ENCODE measurements at places on chromosomes 6 and 20.

GRCh38 chr6:134669485-134669884 is 280.4 kb downstream of the ALDH8A1 start:
- no peak for DNase-seq

DNA sequence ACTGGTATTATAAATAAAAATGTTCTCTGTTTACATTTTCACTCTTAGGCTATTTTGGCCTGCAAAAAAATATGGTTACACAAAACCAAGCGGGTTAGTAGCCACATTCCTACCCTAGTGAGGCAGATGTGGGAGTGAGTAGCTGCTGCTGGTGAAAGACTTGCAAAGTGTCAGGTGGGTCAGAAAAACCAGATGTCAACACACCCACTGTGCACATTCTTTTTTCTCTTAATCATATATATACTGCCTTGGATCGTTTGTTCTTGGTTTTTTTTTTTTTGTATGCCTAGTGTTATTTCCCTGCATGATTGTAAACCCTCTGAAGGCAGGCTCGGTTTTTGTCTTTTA is 68.0 kb upstream of the TFB1M start:
- no peak for DNase-seq

- DNase-seq: no peak
These were observed 64.3 kb upstream of the PRSS16 start for GRCh38 chr6:27183060-27183832.

GRCh38 chr20:11170565-11170964 is 496.8 kb upstream of the JAG1 start:
- no peak for DNase-seq

DNA sequence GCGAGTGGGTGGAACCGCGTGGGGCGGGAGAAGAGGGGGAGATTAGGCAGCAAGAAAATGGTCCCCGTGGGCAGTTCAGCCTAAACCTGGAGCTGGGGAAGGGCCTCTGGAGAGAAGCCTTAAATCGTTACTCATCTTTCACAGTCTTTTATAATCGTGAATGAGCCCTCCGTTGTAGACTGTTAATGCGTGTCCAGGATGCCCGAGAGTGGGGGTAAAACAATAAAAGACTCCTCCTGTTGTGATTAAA is 11.0 kb upstream of the ELOVL5 start:
- no peak for DNase-seq

GRCh38 chr6:79605061-79605460 is 26.1 kb upstream of the SH3BGRL2 start:
- DNase-seq: no peak

DNA sequence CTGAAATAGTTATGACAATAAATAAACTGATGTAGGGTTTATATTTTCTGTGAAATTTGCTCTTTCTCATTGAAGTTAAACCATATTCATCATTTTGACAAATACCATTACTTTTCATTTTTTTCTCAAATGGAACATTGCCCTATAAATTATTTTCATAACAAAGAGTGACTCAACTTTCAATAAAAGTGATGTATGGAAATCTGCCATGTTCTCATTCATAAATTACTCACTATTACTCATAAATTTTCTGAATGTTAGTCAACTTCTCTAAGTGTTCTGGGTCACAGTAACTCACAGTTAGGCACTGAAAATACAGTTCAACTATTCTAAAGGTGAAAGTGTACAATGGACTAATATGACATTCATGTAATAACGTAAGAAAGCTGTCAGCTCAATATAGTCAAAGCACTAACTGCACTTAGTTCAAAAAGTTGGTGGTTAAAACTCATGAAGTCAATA is 19.0 kb upstream of the STX11 start:
- no peak for DNase-seq

DNA sequence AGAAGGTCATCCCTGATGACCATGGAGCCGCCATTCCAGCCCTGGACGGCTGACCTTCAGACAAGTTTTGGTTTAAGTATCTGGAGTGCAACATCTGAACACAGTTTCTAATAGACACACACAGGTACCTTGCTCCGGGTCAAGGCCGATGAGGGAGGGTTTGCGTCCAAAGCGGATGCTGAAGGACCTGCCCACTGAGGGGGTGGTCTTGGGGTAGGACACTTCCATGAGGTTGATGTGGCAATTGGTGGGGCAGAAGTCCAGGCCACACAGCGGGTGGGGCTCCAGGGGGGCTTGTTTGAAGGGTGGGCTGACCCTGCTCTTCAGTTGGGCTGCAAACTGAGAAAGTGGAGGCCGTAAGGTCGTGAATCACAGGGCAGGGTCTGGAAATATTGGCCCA is 177.9 kb downstream of the PREX1 start:
- no peak for DNase-seq

DNA sequence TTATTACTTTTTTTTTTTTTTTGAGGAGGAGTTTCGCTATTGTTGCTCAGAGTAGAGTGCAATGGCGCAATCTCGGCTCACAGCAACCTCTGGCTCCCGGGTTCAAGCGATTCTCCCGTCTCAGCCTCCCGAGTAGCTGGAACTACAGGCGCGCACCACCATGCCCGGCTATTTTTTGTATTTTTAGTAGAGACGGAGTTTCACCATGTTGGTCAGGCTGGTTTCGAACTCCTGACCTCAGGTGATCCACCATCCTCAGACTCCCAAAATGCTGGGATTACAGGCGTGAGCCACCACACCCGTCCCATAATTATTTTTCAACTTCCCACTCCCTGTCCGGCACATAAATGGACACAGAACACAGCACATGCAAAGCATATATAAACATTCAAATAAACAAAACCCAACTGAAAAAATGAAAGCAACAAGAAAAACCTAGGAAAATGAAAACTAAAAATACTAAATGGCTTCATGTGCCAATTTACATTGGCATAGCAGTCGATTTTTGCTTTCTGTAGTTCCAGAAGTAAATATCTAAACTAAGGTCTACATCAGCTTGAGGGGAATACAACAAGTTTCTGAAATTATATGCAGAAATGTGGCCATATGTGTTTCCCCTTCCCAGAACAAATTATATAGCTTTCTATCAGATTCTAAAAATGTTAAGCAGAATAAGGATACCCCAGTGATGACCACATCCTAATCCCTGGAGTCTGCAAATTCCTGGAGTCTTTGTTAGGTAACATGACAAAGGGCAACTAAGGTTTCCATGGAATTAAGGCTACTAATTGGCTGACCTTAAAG is 113.9 kb downstream of the HFE start:
- DNase-seq: no peak

DNA sequence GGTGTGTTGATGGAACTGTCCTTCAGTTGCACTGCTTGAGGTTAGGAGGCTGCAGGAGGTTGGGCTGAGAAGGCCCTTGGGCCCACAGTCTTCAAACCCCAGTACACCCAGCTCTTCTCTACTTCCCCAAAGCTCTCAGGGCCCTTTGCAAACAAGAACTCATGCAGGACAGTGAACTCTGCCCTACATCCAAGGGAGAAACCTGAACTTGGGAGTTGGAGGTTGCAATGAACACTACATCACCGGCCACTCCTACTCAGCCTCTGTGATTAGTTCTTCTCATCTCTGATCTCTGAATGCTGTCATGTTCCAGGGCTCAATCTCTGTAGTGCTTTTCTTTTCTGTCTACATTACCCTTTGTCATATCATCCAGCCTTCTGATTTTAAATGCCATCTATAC is 148.5 kb upstream of the PDE7B start:
- no peak for DNase-seq

DNA sequence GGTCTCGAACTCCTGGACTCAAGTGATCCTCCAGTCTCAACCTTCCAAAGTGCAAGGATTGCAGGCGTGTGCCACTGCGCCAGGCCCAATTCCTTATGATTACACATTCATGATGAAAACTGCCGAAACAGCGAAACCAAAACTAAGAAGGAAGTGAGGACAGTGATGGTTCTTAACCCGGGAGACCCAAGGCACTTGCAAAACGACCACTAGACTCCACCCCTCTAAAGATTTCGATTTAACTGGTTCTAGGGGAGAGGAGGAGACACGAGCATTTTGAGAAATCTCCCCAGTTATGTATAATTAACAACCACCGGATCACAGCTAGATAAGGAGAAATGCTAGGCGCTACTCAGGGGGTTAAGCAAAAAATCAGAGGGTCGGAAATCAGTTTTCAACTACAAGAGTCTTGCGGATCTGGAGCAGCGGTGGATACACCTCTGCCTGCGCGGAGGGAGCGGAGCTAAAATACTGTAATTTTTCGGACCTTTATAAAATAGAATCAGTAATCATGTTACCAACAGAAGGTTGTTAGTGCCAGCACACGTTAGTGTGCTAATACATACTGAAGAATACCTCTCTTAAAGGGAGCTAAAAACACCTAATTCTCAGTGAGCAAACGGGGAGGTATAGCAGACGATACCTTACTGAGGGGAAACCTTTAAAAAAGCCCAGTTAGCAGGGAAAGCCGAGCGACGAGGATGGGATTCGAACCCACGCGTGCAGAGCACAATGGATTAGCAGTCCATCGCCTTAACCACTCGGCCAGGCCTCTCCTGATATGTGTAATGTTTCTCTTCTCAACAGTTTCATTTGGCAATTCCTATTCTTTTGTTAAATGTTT is 60.0 kb upstream of the BTN3A2 start:
- DNase-seq: peak; percentile 89

GRCh38 chr6:74976026-74976425 is 229.8 kb downstream of the COL12A1 start:
- DNase-seq: no peak

- DNase-seq: no peak
These were observed 26.7 kb downstream of the TNFAIP3 start for GRCh38 chr6:137893726-137894125.

DNA sequence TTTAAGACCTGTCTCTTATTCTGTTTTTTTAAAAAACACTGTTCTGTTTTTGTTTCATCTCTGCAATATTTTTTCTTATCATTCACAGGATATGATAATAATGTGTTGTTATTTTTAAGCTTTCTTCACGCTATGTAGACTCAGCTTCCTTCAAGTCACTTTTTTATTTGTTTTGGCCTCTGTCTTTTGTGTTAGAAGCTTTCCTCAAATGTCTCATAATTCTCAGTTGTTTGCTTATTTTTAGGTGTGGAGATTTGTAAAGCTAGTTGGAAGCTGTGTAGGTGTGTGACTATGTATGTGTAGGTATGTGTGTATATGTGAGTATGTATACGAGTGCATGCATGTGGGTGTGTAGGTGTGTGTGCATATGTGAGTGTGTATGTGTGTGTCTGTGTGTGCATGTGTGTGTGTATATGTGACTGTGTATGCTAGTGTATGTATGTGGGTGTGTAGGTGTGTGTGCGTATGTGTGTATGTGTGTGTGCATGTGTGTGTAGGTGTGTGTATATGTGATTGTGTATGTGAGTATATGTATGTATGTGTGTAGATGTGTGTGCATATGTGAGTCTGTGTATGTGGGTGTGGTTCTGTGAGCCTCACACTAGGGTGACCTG is 16.3 kb upstream of the VEGFA start:
- no peak for DNase-seq

- DNase-seq: no peak
These were observed 899.3 kb upstream of the MAP3K7 start for GRCh38 chr6:91486200-91486599.

DNA sequence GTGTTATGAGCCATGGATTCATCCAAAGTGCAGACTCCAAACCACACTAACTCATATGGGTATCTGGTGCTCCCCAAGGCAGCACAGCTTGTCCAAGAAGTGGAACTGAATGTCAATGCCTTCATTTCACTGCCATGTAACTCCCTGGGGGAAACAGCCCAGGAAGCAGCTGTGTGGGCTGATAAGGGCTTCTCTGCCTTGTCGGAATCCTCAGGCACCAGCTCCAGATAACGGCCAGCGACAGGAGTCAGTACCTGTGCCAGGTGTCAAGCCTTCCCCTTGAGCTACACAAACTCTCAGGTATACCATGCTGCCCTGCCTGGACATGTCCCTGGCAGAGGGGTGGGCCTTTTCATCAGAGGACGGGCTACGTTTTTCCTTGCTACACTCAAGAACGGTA is 751.9 kb upstream of the CHD6 start:
- DNase-seq: no peak

- no peak for DNase-seq
These were observed 107.2 kb upstream of the CENPW start for GRCh38 chr6:126232671-126233070.

GRCh38 chr6:147463651-147464050 is 44.8 kb upstream of the SAMD5 start:
- DNase-seq: no peak

GRCh38 chr6:4964675-4965561 is 38.9 kb downstream of the RPP40 start:
- DNase-seq: no peak

DNA sequence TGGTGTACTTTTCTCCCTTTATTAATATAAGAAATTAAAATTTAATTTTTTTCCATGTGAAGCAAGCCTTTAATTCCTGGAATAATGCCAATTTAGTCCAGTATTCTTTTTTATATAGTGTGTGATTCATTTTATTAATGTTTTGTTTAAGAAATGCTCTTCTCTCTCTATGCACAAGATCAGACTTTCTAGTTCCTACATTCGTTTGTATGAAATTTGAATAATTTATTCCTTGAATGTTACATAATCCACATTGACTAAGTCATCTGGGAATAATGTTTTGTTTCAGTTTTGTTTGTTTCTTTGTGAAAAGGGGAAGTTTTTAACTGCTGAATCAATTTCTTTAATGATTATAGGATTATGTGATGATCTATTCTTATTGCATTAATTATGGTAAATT is 181.4 kb upstream of the ID4 start:
- DNase-seq: no peak

GRCh38 chr6:90970672-90971071 is 383.8 kb upstream of the MAP3K7 start:
- no peak for DNase-seq

GRCh38 chr20:48404598-48404997 is 423.2 kb downstream of the PREX1 start:
- no peak for DNase-seq

- DNase-seq: peak; percentile 65
These were observed 101.0 kb downstream of the NRN1 start for GRCh38 chr6:5905431-5906339.

GRCh38 chr6:34934516-34934915 is 45.5 kb downstream of the ANKS1A start:
- DNase-seq: peak; percentile 90

DNA sequence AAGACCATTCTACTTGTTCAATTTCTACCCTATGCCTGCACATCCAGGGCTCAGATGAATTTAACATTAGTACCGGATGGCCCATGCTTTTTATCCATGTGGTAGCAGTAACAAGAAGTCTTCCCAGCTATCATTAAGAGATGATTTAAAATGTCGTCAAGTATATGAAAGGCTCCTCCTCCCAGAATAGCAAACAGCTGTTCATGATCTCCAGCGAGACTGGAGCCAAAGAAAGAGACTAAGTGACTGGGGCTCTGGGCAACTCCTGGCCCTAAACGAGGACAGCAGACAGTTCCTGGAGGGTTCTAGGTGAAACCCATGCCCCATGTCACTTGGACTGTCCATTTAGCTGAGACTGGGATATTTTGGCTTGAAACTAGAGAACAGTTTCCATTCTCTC is 160.8 kb downstream of the CDC5L start:
- DNase-seq: no peak

DNA sequence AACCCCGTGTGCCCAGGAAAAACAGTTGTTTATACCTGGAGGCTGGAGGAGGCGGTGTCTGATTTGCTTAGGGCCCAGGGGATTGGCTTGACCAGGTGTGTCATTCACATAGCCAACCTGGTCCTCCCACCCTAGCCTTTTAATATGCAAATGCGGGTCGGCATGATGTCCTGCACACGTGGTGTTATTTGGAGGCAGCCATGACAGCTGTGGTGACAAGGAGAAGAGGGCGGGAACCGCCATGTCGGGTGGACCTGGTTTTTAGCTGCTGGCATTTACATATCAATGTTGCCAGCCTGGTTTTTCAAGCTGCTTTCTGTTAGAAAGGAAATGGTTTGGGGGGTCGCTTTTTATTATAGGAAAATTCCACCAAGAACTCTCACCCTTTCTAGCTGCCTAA is 291.4 kb upstream of the QKI start:
- DNase-seq: no peak

- no peak for DNase-seq
These were observed 73.1 kb downstream of the NOL4L start for GRCh38 chr20:32512047-32512385.
